ENCODE measurements at places on chromosomes 11 and 22.

DNA sequence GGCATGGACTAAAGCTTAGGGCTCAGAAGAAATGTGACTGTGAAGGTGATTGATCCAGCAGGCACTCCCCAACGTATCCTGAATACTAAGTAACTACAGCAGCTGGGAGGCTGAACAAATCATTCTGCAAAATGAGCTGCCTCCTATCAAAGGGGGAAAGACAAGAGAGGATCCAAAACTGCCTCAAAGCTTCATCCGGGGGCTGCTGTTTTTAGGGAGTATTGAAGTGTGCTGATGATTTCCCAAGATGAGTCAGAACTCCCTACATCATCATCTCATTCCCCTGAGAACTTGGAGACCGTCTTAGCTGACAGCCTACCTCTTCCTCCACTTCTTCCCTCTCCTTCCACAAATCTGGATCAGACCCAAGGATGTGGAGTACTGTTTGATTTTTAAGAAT lies 108.4 kb upstream of the GRAMD1B start:
- DNase-seq = no peak

DNA sequence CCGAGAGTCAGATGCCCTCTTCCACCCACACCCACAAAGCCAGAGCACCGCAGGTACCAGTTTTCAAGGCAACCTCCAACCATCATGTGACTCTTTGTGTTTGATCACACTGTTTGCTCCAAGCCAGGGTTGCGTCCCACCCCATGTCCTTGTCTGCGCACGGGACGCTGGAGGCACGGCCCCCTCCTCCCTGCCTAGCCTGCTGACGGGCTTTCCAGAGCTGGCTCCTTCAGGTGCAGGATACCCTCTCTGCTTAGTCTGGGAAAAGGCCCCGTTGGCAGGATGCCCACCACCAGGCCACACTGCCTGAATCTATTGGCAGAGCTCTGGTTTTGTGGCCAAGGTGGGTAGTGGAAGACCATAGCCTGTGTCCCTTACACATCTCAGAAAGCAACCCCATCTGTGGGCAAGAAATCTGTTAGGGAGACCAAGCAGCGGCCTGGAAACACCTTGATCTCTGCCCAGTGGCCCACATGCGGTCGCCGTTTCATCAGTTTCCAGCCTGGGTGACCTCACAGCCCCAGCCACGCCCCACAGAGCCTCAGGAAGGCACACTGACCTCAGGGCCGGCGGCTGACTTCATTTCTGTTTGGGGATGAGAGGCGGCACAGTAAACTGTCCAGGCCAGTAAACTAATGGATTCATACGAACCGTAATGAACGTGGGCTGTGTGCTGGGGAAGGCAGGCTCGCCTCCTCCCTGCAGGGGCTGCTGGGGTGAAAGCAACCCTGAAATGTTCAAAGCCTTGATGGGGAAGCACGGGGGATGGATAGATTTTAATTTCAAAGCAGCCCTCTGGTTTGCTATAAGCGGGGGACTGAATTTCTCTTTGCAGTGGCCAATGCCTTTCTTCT lies 25.8 kb downstream of the CDPF1 start:
- DNase-seq = no peak

DNA sequence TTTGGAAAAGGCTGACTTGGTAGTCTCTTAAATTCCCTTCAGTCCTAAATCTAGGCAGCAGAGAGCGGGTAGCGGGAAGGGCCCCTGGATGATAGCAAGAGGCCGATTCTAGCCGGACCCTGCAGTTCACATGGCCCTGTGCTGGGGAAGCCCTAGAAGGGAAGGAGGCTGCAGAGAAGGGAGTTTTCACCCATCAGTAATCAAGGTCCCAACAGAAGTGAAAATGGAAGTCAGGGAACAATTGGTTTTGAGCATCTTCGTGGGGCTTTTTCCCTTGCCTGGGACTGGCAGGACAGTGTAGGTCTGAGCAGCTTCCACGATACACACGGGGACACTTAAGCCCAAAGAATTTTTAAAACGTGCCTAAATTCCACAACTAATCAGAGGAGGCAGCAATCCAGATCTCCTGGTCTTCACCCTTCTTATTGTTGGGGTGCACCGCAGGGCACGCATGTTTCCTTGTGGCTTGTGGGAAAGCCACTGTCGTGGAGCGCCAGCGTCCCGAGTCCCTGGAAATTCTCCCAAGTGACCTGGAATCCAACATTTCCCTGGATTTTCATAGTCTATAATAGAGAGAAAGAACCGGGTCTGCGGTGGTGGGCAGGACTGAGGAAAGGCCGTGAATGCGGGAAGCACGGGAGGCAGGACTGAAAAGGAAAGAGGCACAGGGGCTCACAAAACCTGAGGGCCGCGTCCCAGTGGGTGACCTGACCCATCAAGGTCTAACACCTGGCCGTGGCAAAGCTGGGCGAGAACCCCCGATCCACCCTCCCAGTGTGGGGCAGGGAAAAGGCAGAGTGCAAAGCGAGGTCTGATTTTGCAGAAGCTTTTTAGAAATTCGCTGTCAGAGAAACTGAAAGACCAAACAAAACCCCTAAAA lies 846 bp upstream of the OAF start:
- no peak for DNase-seq

- DNase-seq = no peak
Observed at GRCh38 chr11:22869325-22869724, 9.1 kb upstream of the CCDC179 start.

GRCh38 chr11:86676533-86677154 lies 4.2 kb upstream of the ME3 start:
- no peak for DNase-seq

DNA sequence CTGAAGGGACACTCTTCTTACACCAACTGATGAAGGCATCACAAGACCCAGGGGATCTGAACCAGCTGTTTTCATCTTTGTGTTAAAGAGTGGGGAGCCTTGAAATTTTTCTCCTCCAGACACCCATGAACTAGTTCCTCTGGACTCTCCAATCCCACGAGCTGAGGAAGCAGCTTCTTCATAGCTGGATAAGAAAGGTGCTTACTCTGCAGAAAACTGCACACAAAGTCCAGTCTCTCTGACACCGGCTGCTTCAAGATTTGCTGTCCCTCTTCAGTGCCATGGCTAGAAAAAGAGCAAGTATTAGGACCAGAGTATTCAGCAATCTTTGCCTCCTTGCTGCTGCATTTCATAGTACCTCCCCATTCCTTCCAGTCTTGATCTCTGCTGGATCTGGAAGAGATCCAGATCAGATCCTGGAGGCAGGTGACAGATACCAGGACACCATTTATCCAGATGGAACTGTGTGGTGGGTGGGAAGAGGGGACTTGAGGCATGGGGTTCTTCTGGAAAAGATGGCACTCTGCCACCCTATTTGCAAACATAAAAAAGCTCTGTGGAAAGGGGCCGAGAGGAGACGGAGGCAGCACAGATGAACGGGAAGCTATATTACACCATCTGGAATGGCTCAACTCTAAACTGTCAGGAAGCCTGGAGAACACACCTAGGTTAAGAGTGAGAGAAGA lies 25.5 kb downstream of the IL18BP start:
- DNase-seq = no peak

GRCh38 chr11:36308577-36308976 lies 12.5 kb downstream of the PRR5L start:
- no peak for DNase-seq

- DNase-seq = no peak
Observed at GRCh38 chr11:83819931-83820549, 533.9 kb upstream of the CCDC90B start.

- DNase-seq = peak; percentile 76
Observed at GRCh38 chr22:42500161-42500835, 19.3 kb downstream of the RRP7A start.

GRCh38 chr11:20056950-20057943 lies 103.0 kb downstream of the DBX1 start:
- DNase-seq = no peak

Data from activated CD4-positive, alpha-beta T cell treated with anti-CD3 and anti-CD28 coated beads, Interleukin-2, amount 50 U/mL, for 4 hours (primary cell).